ENCODE measurements at places on chromosomes 12 and 14.

- DNase-seq, result no peak
Measured at GRCh38 chr12:4046495-4046840, 173.3 kb upstream of the PARP11 start.

DNA sequence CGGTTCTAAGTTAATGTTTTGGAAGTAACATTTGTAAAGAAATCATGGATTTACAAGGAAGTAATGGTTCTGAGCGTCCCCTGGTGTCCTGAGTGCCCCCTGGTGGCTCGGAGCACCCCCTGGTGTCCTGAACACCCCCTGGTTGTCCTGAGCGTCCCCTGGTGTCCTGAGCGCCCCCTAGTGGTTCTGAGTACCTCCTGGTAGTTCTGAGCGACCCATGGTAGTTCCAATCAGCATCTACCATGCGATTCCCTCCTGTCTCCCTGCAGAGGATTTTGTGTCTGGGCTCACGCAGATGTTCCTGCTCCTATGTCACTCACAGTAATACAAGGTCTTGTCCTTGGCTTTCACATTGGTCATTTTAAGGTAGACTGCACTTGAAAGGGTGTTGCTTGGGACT, 1352.9 kb downstream of the TMEM121 start:
- no peak for DNase-seq

- DNase-seq, result no peak
Measured at GRCh38 chr14:105023144-105023543, 2.3 kb upstream of the CDCA4 start.

GRCh38 chr12:39592295-39592694, 27.3 kb downstream of the ABCD2 start:
- DNase-seq, result no peak

GRCh38 chr14:20820063-20820904, 17.6 kb upstream of the RNASE1 start:
- DNase-seq, result no peak

GRCh38 chr12:62372825-62373224, 93.8 kb upstream of the MON2 start:
- DNase-seq, result no peak

DNA sequence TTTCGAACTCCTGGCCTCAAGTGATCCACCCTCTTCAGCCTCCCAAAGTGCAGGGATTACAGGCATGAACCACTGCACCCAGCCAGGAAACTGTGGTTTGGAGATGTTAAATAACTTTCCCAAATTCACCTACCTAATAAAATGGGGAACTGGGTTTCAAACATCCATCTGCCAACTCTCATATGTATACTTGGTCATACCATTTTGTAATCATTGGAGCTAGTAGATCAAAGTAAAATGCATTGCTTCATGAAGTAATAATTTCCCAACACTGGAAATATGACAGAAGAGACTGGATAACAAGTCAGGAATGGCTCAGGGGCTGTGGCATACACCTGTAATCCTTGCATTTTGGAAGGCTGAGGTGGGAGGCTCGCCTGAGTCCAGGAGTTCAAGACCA, 5.3 kb upstream of the HECTD1 start:
- no peak for DNase-seq

DNA sequence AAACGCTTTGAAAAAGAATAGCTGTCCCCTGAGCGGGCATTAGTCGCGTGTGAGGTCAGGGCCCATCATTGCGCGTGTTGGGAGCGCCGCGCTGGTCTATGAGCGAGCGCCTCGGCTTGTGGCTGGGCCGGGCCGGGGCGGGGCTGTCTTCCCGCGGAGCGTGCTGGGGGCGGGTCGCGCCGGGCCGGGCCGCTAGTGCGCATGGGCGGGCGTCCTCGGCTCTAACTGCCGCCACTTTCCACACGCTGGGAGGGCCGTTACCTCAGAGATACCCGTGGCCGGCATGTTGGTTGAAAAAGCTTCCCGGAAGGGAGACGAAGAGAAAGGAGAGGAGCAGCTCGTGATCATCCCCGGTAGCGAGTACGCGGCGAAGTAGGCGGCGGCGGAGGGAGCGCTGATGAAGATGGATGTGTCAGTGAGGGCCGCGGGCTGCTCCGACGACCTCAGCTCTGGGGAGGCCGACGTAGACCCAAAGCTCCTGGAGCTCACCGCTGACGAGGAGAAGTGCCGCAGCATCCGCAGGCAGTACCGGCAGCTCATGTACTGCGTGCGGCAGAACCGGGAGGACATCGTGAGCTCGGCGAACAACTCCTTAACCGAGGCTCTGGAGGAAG, at the start of gene EID3:
Gene EID3 (plus strand): TSS at position 202 of the 614 bp plus-strand sequence. CDS start 196 bp downstream, at position 398.
- peak; percentile 75 for DNase-seq

DNA sequence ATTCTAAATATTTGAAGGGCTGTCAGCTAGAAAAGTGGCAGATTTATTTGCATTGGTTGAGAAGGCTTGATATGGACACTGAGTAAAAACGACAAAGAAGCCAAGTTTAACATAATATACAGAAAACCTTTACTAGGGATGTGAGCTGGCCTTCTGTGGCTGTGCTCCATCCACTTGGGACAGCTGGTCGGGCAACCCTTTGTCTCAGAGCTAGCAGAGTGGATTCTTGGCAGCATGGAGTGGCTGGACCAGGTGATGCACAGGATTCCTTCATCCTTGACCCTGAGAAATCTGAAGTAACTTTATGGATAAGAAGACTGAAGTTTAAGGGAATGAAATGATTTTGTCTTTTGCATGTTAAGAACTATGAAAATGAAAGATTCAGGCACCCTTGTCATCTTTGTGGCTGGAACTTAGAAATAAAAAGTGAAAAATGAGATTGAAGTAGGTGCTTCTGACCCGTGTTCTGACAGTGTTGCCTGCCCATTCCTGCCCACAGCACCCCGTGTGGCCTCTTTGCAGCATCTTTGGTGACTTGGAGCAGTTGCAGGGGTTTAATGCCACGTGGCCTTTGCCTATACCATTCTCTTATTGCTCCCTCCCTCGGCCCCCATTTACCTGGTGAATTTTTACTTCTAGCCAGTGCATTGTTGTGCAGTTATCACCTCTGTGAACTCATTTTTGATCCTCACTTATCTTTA, 32.6 kb downstream of the PELI2 start:
- peak; percentile 61 for DNase-seq

GRCh38 chr12:29204521-29204920, 55.4 kb downstream of the FAR2 start:
- no peak for DNase-seq

- DNase-seq, result no peak
Measured at GRCh38 chr12:3161861-3162260, 84.7 kb downstream of the TSPAN9 start.

GRCh38 chr12:12909995-12910420, 18.6 kb downstream of the GPRC5A start:
- no peak for DNase-seq

Measured in DMS79 treated with DMSO at 0.1 percent for 48 hours (cell line).